ENCODE measurements at places on chromosomes 7 and 10.

DNA sequence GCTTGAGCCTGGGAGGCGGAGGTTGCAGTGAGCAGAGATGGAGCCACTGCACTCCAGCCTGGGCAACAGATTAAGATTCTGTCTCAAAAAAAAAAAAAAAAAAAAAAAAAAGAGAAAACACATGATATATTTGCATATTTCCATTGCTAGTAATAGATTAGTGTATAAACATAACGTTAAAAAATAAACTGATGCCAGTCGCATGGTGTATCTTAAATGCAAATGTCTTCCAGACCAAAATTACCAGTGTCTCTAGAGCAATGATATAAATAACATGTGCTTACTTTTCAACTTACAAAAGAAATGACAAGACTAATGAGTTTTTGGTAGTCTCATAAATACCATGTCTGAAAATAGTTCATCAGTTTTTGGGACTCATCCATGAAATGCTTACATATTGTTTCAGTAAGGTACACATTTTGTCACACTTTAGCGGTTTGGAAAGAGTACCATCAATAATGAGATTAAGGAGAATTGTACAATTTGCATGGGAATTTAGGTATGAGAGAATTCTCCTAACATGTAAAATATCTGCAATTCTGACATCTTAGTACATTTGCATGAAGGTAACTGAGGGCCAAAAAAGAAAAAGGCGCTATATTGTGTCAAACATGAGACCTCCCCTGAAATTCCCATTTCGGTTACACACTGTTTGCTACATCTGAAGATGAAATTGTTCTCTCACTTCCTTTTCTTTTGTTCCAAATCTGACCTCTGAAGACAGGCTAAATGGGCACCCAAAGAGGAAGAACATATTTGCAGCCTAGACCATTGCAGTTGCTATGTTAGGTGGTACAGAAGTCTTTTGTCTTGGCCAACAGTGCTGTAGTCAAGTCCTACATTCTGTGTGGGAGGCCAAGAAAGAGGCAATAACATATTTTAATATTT, 51.5 kb upstream of the PIP4K2A start:
- no peak for DNase-seq

DNA sequence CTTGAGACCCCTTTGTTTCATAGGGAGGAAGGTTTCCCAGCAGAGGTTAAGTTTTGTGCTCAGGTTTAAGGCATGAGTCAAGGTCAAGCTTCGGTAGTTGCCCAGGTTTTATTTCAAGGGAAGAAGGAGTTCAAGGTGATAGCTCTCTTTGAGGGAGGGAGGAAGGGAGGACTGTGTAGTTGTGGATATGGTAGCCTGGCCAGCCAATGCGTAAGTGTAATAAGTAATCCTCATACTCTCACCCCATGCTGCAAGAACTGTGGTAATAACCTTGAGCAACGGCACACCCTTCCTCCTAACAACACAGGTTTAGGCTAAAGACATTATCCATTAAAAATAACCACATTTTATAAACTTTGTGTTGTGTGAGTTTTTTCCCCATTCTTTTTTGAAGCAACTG, 478.9 kb downstream of the KCNMA1 start:
- no peak for DNase-seq

DNA sequence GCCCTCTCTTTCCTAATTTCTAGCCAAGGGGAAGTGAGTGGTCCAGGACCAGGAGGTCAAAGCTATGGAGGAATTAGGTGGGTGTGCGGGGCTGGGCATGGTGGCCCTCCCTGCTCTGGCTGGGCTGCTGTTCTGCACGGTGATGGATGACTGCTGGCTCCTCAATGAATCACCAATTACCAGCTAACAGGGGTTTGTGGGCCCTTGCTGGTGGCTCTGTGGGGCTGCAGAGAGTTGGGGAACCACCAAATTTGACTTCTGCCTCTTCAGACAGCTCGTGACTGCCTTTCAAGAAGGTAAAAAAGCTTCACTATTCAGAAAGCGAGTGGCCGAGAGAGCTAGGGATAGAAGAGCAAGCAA, 35.0 kb upstream of the HABP2 start:
- DNase-seq: no peak

GRCh38 chr10:83153714-83154113, 985.6 kb upstream of the GHITM start:
- DNase-seq: no peak

DNA sequence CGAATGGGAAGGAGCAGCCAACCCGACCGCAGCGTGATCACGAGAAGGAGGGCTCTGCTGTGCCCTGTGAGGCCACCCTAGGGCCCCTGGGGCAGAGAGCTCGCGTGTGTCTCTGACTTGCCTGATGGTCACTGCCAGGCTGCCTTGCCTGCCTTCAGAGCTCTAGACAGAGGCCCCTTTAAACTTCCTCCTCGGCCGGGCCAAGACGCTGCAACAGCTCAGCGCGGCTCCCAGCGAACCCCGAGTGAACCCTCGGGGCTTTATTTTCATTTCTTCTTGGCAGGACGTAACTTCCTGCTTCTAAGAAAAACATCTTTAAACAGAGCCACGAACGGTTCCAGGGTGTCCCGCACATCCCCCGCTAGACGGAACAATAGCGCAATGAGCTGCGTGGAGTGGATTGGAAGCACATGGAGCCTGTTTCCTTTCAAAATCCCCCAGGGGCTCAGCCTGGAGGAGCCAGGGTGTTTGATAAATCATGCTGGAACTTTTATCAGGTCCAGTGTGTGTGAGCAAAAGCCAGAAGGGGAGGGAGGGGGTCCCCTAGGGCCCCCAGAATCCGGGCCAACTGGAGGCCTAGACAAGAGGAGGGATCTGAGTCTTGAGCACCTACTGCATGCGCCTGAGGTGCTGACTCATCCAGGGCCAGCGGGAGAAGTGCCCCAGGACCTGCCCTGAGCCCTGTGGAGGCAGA, 134.1 kb upstream of the GDF10 start:
- no peak for DNase-seq

DNA sequence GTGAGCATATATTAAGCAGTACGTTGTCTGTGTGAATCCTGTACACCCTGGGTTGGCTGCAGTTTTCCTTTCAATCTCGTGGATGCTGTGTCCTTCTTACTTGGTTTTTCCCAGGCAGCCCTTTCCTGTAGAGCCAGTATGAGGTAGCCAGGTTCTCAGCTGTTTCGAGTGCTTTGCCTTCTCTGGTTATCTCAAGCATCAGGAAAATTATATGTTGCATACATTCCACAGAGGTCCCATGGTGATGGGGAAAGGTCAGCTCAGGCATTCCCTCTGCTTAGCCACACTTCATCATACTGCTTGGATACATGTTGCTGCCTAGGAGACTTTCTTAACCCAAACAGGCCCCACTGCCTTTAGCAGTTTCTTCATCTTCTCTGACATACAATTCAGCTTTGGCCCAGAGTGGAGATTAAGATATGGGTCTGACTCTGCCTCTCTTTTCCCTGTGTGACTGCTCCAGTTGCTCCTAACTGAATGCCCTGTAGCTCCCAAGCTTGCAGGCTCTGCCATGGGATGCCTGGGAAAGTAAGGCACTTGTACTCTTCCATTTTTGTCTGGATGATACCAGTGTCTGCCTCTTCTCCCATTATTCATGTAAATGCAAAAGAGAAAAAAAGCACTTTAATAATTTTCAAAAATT, 11.3 kb downstream of the GNAI1 start:
- DNase-seq: no peak

DNA sequence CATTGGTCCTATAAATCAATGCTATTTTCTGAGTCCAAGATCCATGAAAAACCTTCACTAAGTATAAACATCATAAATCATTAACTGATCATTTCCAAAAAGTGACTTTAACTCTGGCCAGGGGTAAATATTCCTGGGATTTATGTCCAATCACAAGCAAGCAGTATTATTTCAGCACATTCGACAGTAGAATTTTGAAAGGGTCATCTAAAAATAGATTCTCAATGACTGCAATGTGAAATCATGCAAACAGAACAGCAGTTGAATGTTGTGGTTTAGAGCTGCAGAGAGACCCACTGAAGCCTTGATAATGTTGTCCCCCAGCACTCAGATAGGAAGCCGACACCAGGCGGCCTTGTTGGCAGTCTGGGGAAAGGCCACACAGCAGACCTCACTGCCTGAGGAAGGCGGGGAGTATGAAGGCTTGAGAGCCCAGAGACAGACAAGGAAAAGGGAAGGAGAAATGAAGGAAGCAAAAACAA, 38.1 kb downstream of the FAM107B start:
- DNase-seq: no peak

GRCh38 chr7:29035044-29035740, 77.1 kb upstream of the TRIL start:
- DNase-seq: peak; percentile 71
